Kidney glomerular epithelial cell (primary cell): ENCODE measurements at places on chromosomes 6 and 20.

DNA sequence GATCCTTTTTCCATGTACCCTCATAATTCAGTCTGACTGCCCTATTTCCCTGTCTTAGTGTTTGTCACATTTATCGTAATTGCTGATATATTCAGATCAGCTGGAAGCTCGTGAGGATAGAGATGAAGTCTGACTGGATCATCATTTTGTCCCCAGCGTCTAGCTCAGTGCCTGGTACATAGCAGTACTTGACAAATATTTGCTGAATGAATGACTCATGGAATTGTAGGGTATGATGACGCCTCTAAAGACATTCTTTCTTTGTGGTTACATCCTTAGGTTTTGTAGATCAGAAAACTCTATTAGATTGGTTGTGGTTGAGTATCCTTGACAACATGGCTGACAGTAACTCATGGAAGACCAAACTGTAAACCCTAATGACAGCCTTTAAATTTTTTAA, 68.9 kb downstream of the MTHFD1L start:
- peak; percentile 78 for DNase-seq

- DNase-seq: no peak
These were observed 7.3 kb upstream of the DOK5 start for GRCh38 chr20:54468082-54468481.

DNA sequence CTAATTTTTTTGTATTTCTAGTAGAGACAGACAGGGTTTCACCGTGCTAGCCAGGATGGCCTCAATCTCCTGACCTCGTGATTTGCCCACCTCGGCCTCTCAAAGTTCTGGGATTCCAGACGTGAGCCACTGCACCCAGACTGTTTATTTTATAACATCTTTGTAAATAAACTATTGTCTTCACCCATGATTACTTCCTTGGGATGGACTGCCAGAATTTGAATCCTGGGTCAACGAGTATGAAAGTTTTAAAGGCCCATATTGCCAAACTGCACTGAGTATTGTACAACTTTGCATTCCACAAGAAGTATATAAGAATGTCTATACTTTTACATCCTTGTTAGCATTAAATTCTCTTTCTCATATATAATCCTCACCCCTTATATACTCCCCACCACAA, 38.6 kb downstream of the ZHX3 start:
- DNase-seq: no peak

DNA sequence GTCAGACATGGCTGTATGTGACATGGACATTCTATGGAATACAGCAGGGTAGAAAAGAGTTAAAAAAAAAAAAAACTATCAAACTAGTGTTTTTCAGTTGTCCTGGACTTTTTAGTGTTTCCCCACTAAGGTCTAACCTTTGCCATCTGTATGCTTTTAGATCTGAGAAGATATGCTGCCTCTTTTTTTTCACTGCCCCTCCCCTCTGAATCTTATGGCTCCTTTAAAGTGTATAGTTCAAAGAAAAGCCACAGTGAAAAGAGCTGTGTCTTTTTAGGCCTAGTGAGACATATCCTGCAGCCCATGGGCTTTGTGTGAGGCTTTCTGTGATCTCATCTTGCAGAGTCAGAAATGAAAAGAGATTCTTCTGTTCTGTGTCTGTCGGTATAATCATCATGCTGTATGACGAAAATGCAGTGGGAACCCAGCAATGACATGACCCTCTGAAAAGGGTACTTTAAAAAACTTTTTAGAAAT, 29.3 kb downstream of the ADGRG6 start:
- DNase-seq: peak; percentile 64

GRCh38 chr20:54485631-54486030, 10.2 kb downstream of the DOK5 start:
- no peak for DNase-seq

DNA sequence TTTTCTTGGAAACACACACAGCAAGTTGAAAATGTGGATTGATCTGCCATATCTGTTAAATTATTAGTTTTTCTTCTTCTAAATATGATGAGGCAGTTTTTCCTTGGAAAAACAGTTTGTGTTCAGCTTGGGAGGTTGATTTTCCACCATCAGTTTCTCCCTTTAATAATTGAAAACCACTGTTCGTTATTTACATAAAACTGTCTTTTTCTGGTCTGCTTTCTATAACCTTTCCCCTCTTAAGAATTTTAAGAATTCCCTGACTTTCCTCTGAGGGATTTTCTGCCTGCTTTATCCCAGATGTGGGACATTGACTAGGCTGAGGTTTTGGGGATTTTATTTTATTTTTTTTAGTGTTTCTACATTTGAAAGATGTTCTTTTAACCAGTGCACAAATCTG, 27.2 kb downstream of the DSE start:
- peak; percentile 5 for DNase-seq

DNA sequence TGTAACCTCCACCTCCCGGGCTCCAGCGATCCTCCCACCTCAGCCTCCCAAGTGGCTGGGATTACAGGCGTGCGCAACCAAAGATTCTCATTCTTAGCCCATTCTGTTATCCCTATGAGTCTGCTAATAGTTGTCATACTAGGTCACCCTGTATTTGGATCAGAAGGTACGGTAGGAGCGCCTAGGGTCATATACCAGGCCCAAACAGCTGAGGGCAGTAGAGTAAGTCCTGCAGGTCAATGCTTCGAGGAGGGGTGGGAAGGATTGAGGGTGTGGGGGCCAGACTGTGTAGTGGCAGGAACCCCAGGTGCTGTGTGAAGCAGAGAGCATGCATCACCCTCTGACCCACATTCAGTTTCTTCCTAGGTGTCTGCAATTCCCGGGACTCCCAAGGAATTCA, 22.7 kb upstream of the POU5F1 start:
- DNase-seq: no peak

DNA sequence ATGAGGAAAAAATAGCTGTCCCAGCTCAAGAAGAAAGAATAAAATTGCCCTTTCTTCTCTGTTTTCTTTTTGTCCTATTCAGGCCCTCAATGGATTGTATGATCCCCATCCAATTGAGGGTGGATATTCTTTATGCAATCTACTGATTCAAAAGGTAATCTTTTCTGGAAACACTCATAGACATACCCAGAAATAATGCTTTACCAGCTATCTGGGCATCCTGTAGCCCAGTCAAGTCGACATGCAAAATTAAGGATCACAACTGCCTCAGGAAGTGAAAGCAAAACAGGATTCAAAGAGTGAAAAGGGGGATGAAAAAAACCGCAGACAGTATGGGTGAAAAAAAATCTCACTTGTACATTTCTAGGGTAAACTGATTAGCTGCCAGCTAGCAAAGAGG, 410.1 kb downstream of the TBC1D32 start:
- DNase-seq: no peak

- DNase-seq: no peak
These were observed 47.8 kb downstream of the TFEB start for GRCh38 chr6:41687501-41688175.

GRCh38 chr6:31558631-31559500, 11.5 kb downstream of the NFKBIL1 start:
- DNase-seq: peak; percentile 2

DNA sequence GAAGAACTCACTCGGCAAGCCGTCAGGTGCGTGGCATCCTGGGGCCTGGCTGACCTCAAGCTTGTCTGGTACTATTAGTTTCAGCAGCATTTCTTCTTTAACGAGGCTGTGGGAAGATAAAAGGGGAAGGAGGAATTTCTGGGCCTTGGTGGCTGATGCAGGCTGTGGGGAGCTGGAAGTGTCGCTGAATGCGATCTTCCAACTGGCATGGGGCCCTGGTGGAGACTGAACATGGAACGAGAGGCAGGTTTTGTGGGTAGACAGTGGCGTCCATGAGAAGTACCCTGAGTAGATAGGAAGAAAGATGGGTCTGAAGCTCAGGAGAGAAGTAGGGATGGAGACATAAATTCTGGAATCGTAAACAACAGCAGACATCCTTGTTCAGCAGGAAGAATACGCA, 23.9 kb downstream of the ERMARD start:
- DNase-seq: no peak

- peak; percentile 23 for DNase-seq
These were observed 658 bp downstream of the CUL7 start for GRCh38 chr6:43052842-43053544.

- no peak for DNase-seq
These were observed 130.3 kb upstream of the PDE10A start for GRCh38 chr6:165793287-165793825.

DNA sequence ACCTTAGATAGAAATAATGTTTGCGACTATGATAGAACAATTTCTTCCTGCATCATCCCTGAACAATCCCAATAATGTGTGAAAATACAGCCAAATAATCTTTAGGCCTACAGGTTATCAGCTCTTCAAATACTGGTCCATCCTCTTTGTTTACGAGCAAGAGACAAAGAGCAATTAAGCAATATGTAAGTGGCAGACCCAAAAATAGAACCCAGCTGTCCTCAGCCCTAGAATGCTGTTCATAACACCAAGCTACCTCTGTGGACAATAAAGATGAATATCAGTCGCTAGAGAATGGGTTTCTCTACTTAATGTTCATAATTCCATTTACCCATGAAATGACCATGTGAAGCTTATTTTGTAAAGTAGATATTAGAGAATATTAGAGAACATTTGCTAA, 28.4 kb upstream of the OSTM1 start:
- no peak for DNase-seq

DNA sequence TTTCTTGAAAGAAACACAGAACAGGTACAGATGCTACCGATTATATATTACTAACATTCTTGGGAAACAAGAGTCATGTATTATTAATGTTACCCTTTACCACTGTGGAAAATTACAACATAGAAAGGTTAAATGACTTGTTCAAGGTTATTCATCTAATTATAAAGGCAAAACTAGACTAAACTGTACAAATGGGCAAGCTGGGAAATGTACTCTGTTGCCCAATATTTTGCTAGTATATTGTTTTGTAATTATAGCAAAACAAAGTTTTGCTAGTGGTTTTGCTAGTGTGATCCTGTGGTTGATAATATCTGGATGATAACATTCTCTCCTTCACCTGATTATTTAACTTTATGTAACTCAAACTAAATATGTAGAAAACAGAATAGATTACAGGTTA, 96.5 kb downstream of the TINAG start:
- DNase-seq: no peak

DNA sequence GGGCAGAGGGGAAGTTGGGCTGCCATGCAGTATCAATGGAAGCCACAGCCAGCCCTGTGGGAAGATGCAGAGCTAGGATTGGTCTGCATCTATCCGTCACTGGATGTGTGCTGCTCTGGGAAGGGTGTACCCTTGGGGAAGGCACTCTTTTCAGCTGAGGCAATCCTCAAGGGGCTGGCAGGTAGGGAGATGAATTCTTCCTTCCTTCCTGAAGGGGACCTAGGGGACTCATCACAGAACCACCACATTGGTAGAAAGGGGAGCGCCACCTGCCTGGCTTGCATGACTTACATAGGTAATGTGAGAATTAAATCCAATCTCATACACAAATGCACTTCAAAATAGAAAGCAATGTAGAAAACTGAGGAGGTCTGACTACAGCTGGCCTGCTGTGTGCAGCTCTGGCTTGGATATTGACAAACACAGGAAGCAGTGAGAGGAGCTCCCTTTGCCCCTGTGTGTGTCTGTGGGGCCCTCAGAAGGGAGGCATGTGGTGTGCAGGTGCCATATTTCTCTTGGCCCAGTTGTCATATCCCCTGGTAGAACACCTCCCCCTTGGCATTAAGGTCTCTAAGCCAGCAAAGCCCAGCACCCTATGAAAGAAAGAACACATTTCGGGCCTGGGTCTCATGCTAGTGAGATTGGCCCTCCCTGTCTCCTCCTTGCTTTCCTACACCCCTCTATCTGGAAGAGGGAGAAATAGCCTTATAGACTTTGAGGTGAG, 260.3 kb upstream of the MOCS1 start:
- DNase-seq: no peak

- no peak for DNase-seq
These were observed 24.6 kb downstream of the HBS1L start for GRCh38 chr6:135030056-135030473.

DNA sequence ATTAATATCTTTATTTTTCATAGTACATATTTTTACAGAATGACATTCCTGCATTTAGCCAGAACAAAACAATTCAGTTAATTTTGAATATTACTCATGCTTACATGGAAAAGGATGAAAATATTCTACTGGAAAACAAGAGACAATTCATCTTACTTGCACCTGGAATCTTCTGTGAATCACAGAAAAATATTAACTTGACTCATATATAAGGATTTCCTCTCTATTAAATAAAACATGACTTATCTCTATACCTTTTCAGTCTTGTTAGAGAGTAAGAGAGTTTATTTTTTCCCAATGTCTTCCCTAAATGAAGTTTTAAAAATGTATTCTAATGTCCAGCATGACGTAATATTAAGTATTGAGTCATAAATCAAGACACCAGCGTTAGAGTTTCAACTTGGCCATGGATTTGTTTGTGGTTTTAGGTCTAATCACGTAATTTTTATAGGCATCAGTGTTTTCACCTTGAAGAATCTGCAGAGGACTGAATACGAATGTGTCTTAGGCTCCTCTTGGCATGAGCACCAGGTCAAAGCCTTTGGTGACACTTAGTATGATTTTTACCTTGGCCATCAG, 445.1 kb upstream of the JAG1 start:
- DNase-seq: no peak

DNA sequence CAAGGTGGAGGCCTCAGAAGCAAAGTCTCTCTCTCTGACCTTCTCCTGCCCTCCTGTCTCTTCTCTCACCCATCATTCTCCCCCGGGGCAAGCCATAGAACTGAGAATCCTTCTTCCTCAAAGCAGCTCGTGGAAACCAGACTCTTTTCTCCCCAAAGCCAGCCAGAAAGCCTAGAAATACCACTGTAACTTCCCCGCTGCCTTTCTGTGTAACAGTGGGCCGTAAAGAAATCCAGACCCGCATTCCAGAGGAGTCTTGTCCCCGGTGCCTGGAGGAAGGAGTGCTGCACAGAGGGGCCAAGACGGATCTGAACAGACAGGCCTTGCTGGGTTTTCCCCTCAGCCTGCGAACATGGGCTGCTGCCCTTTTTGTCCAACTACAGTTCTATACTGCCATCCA, 977 bp upstream of the SLC22A2 start:
- no peak for DNase-seq

DNA sequence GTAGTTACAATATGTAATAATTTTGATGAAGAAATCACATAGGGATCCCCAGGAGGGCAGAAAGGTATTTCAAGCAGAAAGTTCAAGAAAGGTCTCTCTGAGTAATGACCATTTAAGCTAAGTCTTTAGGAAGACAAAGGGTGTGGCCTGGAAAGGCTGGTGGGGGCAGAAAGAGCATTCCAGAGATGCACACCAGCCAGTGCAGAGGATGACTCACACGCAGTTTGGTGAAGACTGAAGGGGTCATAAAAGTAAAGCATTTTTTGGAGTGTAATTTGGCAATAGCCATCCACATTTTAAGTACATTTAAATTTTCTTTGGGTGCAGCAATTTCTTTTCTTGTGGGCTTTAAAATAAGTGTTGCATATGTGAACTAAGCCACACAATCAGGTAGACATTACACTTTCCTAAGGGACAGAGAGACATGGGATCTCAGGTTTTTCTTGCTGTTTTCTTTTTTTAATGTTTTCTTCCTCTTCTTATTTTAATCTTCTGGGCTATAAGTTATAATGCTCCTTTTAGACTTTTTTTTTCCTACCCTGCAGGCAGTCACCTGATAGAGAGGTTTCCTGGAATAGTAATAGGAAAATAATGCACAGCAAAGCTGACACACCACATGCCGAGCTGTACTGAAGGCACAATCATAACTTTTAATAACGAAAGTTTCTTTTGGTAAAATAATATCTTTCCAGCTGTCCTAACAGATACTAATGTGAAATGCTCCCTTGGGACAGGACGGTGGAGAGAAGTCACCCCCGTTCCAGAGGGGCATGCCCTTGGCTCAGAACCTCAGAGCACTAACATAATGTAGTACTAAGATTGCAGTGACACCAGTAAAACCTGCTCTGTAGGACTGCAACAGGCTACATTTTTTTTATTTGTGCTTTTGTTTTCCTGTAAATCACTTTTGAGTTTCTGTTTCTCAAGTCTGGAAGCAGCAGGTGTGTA, 49.6 kb upstream of the PTPRK start:
- DNase-seq: peak; percentile 87
